ENCODE measurements at places on chromosomes 5 and 9.

- peak; percentile 16 for DNase-seq
These were observed 155.0 kb upstream of the DAB2 start for GRCh38 chr5:39579750-39580149.

DNA sequence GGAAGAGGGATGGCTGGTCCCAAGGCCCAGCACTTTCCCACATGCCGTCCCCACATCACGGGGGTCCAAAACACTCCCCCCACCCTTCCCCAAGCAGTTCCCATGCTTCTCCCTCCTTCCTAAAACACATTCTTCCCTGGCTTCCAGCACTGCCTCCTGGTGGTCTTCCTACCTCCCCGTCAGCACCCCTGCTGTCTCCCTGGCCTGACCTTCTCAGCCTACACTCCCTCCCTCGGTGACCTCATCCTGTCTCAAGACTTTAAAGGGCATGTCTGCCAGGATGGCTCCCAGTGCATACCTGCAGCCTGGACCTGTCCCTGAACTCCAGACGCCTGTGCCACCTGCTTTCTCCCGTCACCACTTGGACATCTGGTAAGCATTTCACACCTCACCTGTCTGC, 4.3 kb upstream of the NCS1 start:
- no peak for DNase-seq

DNA sequence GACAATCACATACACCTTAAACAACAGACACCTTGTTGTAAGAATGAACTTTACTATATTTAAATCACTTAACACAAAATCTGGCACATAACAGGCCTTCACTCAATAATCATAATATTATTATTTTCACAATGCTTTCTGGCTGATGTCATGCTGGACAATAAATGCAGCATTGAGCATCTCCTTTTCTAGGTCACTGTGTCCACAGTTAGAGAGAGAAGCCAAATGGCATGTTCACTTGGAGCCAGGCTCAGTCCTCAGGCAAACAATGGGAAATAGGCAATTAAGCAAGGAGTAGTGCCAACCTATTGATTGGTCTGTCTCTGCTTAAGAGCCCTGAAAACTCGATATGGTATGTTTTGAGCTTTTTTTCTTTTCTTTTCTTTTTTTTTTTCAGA, 50.6 kb upstream of the KLF4 start:
- DNase-seq: no peak

DNA sequence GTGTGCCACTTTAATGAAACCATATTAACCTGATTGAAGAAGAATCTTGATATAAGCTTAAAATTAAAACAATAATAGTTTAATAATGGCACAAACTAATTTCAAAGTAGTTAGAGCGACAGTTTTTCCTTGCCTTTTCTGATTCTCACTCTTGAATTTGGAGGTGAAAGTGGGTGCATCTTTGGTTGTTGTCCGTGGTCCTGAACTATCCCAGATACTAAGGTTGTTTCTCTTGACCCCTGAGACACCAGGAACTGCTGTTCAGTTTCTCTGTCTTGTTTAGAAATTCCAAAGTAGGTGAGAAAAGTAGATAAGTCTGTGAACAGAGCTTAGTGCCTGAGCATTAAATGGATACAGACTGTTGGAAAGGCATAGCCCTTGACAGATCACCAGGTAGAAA, 274.7 kb downstream of the FBXL7 start:
- no peak for DNase-seq

- DNase-seq: no peak
These were observed 89.3 kb downstream of the CEMIP2 start for GRCh38 chr9:71678999-71679398.
